ENCODE measurements at places on chromosomes 4 and X.
A peak's percentile ranks its signal among the peaks of the same experiment; 100 is the strongest.

DNA sequence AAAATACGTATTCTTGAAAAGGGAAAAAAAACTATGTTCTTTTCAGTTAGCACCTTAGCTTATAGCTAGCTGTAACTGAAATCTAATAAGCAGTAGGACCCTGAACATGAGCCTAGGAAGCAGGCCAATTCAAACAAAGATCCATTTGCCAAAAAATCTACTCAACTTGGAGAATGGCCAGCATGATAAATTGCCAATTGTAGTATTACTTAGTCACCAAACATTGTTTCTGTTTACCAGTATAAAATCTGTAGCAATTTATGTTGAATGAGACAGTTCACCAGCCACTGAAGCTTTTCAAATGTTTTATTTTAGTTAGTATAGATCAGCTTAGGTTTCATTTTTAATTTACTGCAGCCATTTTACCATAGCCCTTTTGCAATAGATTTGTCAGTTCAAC is 323.6 kb upstream of the DIPK2B start:
- DNase-seq: no peak

DNA sequence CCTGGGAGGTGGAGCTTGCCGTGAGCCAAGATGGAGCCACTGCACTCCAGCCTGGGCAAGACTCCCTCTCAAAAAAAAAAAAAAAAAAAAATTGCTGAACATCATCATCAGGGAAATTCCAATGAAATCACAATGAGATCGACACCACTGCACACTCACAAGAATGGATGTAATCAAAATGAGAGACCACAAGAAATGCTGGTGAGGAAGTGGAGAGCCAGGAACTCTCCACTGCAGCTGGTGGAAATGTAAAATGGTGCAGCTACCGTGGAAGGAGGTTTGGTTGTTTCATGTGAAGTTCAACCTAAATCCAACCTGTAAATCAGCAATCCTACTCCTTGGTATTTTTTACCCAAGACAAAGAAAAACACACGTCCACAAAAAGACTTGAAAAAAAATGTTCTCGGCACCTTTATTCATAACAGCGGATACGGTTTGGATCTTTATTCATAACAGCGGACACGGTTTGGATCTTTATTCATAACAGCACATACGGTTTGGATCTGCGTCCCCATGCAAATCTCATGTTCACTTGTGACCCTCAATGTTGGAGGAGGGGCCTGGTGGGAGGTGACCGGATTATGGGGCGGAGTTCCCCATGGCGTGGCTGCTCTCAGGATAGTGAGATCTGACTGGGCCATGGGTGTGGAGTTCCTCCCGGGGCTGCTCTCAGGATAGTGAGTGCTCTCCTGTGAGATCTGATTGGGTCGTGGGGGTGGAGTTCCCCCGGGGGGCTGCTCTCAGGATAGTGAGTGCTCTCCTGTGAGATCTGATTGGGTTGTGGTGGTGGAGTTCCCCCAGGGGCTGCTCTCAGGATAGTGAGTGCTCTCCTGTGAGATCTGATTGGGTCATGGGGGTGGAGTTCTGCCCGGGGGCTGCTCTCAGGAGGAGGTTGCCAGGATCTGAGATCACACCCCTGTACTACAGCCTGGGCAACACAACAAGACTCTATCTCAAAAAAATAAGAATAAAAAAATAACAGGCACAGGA is 7.7 kb downstream of the GAK start:
- peak; percentile 22 for DNase-seq

GRCh38 chr4:4474476-4474875 is 67.4 kb downstream of the STX18 start:
- DNase-seq: no peak

DNA sequence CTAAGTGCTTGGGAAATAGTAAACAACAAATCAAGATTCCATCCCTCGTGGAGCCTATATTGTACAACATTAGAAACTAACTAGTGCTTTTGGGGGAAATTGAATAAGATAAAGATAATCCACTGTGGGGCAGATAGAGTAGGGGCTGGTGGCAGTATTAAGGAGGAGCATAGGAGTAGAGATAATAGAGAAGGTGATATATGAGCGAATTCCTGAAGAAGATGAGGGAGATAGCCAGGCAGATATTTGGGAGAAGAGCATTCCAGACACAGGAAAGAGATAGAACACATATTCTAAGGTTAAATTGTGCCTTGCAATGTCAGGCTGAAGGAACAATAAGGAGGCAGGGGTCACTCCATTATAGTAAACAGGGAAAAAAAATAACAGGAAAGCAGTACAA is 218.2 kb downstream of the GRID2 start:
- no peak for DNase-seq

DNA sequence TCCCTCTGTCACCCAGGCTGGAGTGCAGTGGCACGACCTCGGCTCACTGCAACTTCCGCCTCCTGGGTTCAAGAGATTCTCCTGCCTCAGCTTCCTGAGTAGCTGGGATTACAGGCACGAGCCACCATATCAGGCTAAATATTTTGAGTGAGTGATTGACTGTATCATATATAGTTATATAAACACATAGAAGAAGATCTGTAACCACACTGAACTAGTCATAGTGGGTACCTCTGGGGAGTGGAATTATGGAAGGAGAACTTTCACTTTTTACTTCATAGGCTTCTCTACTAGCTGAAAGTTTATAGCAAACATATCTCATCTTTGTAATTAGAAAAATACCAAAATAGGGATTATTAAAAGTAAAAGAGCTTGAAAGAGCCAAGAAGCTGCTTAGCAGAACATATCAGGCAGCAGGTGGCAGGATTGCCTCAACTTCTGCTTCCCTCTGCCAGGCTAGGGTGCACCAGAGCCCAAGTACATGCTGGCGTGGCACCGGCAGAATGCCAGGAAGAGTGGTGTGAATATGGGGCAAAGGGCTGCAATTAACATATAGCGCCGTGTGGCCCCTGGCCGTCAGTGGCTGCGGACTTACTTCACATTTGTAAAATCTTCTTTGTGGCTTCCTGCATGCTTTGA is 39.5 kb upstream of the CD40LG start:
- DNase-seq: no peak

DNA sequence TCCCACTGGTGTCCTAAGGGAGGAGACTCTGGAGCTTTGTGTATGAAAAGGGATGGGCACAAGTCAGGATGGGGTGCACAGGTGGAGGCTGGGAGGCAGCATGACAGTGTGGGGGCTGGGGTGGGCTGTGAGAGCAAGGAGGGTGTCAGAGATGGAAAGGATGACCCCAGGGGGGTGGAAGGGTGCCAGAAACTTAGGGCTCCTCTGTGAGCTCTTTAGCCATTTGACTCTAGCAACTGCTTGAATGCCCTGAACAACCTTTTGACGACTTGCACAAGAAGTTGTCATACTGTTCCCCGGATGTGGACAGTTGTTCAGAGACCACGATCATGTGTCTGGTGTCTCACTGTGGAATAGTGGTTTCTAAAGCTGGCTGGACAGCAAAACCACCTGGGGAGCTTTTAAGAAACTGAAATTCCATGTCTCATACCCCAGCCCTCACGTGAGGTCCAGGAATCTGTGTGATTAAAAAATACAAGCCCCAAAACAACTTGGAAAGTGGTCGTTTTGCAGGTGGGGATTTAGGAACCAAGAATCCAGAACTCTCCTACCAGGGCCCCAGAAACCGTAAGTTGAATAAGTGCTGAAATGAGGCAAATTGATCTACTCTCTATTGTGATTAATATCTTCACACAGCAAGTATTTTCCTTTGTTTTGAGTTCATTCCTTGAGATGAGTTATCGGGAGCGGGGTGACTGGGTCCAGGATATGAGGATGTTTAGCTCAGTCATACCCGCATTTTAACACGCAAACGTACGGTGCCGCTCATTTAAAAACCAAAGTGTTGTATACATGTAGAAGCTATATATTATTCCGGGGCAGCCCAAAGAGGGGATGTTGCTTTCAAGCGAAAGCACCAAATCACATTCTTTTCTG is 3.4 kb downstream of the RHOH start:
- peak; percentile 57 for DNase-seq

DNA sequence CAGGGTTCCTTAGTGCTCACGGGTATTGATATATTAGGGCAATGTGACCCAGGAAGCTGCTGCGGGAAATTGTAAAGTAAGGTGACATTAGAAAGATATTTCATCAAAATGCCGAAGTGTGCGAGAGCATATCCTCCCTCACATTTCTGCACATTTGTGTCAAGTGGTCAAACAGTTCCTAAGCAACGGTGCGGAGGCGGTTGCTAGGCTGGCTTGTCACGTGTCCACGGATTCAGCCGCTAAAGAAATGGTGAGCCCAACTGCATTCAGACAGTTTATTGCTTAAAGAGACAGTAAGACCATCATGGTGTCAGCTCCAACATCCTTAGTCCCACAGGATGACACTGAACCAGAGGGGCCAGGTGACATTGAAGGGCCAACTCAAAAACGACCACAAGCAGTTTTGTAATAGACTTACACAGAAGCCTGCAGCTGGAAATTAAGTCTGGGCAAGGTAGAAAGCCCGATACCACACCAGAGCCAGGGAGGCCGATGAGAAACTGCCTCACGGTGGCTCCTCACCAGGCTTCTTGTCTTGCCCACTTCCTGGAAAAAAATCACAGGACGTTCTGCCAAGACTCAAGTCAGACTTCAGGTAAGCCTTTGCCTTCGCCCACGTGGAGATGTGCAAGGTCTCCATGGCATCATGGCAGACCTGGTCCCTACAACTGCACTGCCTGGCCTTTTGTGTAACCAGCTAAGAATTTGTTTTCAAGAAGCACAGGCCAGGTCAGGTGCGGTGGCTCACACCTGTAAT is 50.4 kb downstream of the USP11 start:
- no peak for DNase-seq

DNA sequence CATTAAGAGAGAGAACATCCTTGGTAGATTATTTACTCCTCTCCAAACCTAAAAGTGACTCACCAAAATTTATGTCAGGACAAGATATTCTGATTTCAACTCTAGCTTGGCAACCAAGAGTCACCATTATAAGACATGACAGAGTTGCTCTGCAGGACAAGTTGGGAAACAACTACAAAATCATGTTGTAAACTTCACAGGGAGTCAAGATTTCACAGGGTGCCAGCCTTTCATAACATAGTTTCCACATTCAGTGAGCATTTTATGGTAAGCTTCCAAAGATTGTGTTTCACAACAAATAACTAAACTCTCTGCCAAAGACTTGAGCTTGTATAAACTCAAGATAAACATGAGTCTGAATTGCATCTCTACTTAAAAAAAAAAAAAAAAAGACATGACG is 121.0 kb upstream of the DIAPH2 start:
- no peak for DNase-seq

DNA sequence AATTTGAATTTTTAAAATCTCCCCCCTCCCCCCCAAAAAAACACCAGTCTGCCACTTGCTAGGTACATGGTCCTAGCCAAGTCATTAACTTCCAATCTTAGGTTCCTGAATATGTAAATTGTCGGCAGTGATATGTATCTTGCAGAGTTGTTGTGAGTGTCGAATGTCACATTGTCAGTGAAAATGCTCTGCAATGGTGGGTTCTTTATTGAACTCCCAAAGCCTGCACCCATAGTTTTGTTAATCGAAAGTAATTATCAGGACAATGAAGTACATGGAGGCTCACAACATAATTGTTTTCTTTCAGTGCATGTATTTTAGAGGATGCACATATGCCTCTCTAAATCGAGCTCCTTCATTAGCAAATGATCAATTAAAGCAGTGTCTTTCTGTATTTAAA is 185.6 kb upstream of the S100G start:
- no peak for DNase-seq

All from upper lobe of left lung (tissue), 6 donors.